Spinal cord (tissue), 10 donors: ENCODE measurements at places on chromosomes 6 and 20.

DNA sequence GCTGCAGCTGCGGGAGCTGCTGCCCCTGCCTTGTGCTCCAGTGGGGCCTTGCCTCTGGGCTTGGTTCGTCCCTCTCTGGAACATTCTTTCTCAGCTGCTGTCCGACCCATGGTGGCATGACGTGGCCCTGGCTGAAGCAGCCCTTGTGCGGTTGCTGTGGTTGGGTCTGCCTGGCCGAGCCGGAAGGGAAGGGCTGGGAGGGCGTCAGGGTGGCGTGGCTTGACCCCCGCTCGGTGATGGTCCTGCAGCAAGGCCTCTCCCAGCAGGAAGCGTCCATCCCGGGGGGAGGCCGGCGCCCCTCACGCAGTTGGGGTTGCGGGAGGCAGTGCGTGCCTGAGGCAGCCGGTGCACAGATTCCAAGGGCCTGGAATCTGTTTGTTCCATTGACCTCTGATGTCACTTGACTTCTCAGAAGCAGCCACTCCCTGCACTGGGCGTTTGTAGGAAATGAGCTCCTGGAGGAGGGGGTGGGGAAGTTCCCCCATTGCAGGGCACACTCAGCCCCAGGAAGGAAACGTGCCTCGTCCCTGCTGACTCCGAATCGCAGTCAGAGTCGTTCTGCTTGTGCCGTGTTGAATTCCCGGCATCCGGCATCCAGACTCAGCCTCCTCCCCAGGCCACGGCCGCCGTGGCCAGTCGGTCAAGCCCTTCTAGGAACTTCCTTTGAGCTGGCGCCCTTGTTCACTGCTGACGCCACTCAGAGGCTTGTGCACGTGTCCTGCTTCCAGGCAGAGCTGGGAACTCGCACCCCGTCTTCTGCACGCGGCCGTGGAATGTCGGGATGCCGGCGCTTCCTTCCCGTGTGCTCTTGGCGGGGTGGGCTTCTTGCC lies 9.7 kb upstream of the TNFRSF6B start:
- H3K27ac ChIP-seq: peak overlapping the region; percentile 80
- H3K27me3 ChIP-seq: no peaks in the 10 kb centered on the region
- H3K4me1 ChIP-seq: peaks cover 26% of the 10 kb centered on the region
- H3K36me3 ChIP-seq: peaks cover 93% of the 10 kb centered on the region

- no peaks in the 10 kb centered on the region for H3K36me3 ChIP-seq
- peaks cover 22% of the 10 kb centered on the region for H3K4me1 ChIP-seq
- H3K4me3 ChIP-seq: no peak overlapping the region
- peaks cover 42% of the 10 kb centered on the region for H3K27me3 ChIP-seq
These were observed 2.5 kb downstream of the NTSR1 start for GRCh38 chr20:62710886-62711702.

GRCh38 chr6:195861-196360 lies 96.4 kb upstream of the DUSP22 start:
- H3K27ac ChIP-seq: no peak overlapping the region
- H3K36me3 ChIP-seq: no peaks in the 10 kb centered on the region
- H3K4me3 ChIP-seq: no peak overlapping the region
- no peaks in the 10 kb centered on the region for H3K4me1 ChIP-seq

GRCh38 chr6:25007269-25007699 lies 71.5 kb upstream of the RIPOR2 start:
- no peak overlapping the region for H3K4me3 ChIP-seq
- no peaks in the 10 kb centered on the region for H3K36me3 ChIP-seq
- no peaks in the 10 kb centered on the region for H3K27me3 ChIP-seq
- H3K27ac ChIP-seq: no peak overlapping the region
- DNase-seq: no peak

DNA sequence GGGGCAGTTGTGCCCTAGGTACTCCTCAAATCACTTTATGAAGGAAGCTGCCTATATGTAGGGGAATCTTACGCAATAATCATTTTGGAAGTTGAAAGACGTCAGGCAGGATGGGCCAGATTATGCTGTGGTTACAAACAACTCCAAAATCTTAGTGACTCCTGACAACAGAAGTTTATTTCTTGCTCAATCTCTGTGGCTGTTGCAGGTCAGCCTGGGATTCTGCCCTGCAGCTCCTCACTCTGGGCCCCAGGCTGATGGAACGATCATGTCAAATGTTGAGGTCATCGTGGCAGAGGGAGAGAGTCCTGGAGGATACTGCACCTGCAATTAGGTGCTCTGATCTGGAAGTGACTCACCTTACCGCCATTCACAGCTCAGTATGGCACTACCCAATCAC lies 88.4 kb downstream of the ZDHHC14 start:
- H3K36me3 ChIP-seq: no peaks in the 10 kb centered on the region
- DNase-seq: no peak
- no peak overlapping the region for H3K4me3 ChIP-seq

DNA sequence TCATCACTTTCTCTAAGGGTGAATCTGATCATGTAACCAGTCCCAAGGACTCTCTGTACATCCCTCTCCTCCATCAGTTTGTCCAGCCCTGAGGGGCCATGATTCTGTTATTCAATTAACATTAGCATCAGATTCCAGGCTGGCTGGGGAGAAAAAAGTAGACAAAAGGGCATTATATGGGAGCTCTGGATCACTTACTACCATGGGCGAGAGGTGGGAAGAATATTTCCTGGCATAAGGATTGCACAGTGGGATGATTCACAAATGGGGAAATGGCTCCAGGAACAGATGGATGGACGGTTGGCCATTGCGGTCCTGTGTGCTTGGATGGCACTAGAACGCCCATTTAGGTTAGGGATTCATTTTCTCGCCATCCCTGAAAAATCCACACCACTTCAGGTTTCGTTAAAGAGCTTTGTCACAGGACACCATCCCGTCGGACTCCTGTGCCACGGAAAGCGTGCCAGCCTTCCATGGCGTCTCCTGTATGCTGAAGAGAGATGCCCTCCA lies 112.6 kb downstream of the THBS2 start:
- no peaks in the 10 kb centered on the region for H3K36me3 ChIP-seq
- H3K27ac ChIP-seq: no peak overlapping the region
- DNase-seq: no peak

DNA sequence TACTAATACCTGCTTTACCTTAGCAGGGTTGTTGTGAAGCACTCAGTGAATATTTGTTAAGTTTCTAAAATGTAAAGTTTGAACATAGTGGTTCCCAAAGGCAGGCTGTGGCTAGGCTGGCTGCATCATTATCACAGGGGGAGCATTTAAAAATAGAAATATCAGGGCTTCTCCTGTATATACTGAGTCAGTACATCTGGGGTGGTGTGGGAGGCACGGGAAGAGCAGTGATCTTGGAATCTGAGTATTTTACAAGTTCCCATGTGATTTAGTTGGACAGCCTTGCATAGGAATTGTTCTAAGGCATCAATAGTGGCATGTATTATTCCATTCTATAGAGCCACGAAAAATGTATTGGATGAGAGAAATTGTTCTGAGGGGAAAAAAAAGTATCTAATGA lies 8.0 kb downstream of the CDC5L start:
- H3K27ac ChIP-seq: no peak overlapping the region
- no peak overlapping the region for H3K4me3 ChIP-seq

DNA sequence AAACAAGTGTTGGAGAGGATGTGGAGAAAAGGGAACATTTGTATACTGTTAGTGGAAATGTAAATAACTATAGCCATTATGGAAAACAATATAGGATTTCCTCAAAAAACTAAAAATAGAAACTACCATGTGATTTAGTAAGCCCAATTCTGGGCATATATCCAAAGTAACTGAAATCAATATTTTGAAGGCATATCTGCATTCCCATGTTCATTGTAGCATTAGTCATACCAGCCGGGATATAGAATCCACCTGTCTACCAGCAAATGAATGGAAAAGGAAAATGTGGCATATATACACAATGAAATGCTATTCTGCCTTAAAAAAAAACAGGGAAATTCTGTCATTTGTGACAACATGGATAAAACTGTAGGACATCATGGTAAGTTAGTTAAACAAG lies 15.3 kb upstream of the C6orf58 start:
- H3K4me3 ChIP-seq: no peak overlapping the region
- no peak for DNase-seq
- no peaks in the 10 kb centered on the region for H3K36me3 ChIP-seq
- H3K27ac ChIP-seq: no peak overlapping the region
- no peaks in the 10 kb centered on the region for H3K4me1 ChIP-seq

GRCh38 chr6:131460614-131461000 lies 112.4 kb upstream of the ARG1 start:
- H3K4me3 ChIP-seq: no peak overlapping the region
- DNase-seq: no peak
- no peaks in the 10 kb centered on the region for H3K36me3 ChIP-seq
- no peak overlapping the region for H3K27ac ChIP-seq

DNA sequence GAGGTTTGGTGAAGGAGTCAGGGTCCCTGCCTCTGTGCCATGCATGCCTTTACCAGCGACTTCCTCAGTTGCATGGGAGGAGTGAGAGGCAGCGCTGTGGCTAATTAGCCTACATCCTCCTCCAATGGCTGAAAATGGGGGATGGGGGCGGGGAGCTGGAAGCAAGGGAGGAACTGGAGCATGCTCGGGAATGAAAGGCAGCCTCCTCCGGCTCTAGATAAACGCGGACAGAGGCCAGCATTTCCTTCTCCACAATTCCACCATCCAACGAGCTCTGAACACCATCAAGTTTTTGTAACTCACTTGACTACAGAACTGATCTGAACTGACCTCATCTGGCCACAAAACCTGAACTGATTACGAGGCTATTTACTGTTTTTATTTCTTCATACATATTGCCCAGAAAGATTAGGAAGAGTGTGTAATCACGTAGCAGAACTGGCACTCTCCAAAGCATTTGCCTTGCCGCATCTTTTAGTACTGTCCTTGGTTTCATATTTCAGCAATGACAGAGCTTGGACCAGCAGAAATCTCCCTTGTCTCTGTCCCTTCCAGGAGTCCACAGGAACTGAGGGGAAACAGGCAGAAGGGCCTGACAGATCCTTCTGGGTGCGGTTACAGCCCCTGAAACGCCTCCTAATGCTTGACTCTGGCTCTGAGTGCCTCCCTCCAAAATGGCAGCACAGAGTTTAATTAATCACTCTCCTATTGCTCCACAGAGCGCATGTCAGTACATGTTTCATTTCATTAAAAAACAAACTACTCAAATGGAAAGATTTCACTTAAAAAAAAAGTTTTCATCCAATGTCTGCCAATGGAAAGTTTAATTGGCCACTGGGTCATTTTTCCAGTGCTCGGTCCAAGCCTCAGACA lies 58.2 kb upstream of the TRAF3IP2 start:
- H3K4me1 ChIP-seq: peaks cover 55% of the 10 kb centered on the region
- peaks cover 24% of the 10 kb centered on the region for H3K36me3 ChIP-seq
- H3K4me3 ChIP-seq: no peak overlapping the region
- H3K27me3 ChIP-seq: no peaks in the 10 kb centered on the region
- peak; percentile 70 for DNase-seq

DNA sequence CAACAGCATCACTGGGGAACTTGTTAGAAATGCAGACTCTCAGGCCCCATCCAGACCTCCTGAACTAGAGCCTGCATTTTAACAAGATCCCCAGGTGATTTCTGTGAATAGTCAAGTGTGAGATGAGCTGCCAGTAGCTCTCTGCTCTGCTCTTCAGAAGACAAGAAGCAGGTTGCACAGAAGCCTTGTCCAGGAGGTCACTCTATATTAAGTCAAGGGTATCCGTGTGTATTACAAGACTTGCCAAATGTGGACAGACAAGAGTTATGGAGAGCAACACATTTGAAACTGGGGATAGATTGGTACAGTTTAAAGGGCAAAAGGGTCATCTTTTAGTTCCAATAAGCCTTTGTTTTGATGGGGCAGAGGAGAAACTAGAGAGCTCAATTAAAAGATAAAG lies 23.2 kb upstream of the RIN2 start:
- no peaks in the 10 kb centered on the region for H3K27me3 ChIP-seq
- no peak for DNase-seq
- no peak overlapping the region for H3K4me3 ChIP-seq
- H3K36me3 ChIP-seq: no peaks in the 10 kb centered on the region

DNA sequence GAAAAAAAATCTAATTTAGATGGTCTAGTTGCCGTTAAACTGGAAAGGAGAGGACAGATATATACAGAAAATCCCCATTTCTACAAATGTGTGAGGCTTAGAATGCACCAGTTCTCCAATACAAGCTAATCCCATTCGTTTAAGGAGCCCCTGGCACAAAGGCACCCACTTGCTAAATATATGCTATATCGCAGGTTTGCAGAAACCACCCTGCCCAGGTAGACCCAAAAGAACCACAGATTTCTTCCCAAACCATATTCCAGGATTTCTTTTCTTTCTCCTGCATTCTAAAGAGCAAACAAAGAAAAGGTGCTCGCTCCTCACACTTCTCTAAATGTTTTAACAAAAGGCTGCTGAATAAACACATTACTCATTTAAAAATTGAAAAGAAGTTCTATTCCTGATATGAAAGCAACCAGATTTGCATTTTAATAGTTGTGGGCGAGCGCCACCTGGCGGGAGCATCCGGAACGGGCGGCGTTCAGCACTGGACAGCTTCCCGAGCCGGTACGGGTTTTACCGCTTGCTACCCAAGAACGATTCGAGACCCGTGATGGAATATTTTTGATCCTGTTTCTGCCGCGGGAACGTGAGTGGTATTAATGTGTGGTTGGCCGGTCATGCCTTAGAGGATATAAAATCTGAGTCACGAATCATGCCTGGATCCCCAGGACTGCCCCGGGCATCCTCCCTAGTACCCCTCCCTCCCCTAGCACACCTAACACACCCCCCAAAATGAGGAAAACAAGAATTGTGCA lies 2.1 kb downstream of the PTPRT start:
- no peaks in the 10 kb centered on the region for H3K36me3 ChIP-seq
- peaks cover 47% of the 10 kb centered on the region for H3K4me1 ChIP-seq
- H3K27me3 ChIP-seq: peaks cover 15% of the 10 kb centered on the region
- H3K4me3 ChIP-seq: peak overlapping the region; percentile 53
- peak; percentile 96 for DNase-seq

- H3K4me1 ChIP-seq: peaks cover 4% of the 10 kb centered on the region
- H3K4me3 ChIP-seq: no peak overlapping the region
- H3K36me3 ChIP-seq: no peaks in the 10 kb centered on the region
- DNase-seq: no peak
These were observed 156.9 kb downstream of the ARID1B start for GRCh38 chr6:156934069-156934460.

- no peak overlapping the region for H3K4me3 ChIP-seq
- no peak overlapping the region for H3K27ac ChIP-seq
- H3K4me1 ChIP-seq: no peaks in the 10 kb centered on the region
- no peaks in the 10 kb centered on the region for H3K36me3 ChIP-seq
These were observed 54.7 kb downstream of the TRMT6 start for GRCh38 chr20:5895626-5896025.

DNA sequence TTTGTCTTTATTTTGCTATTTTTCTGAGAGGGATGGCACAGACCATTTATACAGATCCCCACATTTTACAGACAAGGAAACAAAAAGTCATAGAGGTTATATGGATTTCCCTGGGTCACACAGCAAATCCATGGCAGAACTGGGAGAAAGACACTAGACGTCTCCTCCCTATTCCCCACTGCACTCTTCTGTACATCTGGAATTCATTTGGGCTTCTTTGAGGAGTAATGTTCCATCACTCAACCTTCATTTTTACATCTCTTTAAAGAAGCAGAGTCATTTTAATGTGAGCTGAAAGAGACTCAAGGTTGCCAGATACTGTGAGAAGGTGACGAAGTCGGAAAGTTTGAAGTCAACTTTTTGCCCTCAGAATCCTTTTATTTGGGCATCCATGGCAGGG lies 207.3 kb downstream of the OTOR start:
- no peaks in the 10 kb centered on the region for H3K4me1 ChIP-seq
- no peaks in the 10 kb centered on the region for H3K36me3 ChIP-seq
- DNase-seq: no peak
- H3K27me3 ChIP-seq: no peaks in the 10 kb centered on the region
